BJ (cell line): ENCODE measurements at places on chromosomes 16 and 17. TPM values are rescaled to one million over a fixed set of nuclear protein-coding genes. Genes with fewer than 3 reads are reported as not detected.

The MYL11 gene
- 0.59 and 0.69 TPM in 2 replicates for polyA plus RNA-seq

The SLC2A4 gene
- 0.15 and 0.36 TPM in 2 replicates for polyA plus RNA-seq

The HBQ1 gene
- 0.18 TPM in 1 of 2 replicates, not detected in the other for polyA plus RNA-seq

The CCL4 gene
- polyA plus RNA-seq: not detected in 2 replicates

The NOG gene
- polyA plus RNA-seq: 0.26 and 0.49 TPM in 2 replicates

The NPTX1 gene
- polyA plus RNA-seq: 0.21 and 0.43 TPM in 2 replicates

The MT1F gene
- polyA plus RNA-seq: 7.8 and 11.3 TPM in 2 replicates

DNA sequence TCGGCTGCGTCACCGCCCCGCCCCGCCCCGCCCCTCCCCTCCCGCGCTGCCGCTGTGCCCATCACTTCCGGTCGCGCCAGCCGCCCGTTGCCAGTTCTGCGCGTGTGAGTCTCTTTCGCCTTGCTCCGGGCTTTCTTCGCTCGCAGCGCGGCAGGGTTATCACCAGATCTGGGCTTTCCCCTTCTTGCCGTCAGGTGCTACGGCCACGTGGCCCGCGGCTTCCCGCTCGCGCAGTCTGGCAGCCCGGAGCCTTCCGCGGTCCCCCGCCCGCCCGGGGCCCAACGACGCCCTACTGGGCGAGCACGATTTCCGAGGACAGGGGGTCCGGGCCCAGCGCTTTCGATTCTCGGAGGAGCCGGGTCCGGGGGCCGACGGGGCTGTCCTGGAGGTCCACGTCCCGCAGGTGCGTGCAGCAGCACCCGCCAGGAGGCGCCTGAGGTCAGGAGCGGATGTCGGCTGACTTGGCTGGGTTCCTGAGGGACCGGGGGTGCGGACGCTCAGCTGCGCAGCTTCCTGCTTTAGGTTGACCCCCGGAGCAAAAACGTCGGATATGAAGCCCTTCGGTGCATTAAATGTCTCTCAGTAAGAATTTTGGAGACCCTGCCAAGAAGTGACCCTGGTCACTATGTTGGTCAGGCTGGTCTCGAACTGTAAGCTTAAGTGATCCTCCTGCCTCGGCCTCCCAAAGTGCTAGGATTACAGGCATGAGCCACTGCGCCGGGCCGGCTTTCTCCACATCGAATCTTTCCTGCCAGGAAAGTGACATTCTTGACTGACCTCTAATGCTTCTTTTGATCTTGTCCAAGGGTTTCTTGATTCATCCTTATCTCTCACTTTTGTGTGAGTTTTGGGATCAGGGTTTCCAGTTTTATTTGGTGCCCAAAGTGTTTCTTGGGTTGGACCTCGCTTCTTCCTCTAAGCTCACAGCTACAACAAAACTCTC is at the start of gene METTL23:
METTL23 (plus strand) TSS at position 64 of the 943 bp plus-strand sequence. CDS start 2,872 bp downstream, outside the sequence.
- DNase-seq: no peak

GRCh38 chr17:12136646-12137045 is 116.0 kb downstream of the MAP2K4 start:
- DNase-seq: no peak

- no peak for DNase-seq
Observed at GRCh38 chr17:81487487-81488275, 24.9 kb downstream of the ACTG1 start.

- no peak for DNase-seq
Observed at GRCh38 chr17:50523208-50523607, 9.3 kb upstream of the EPN3 start.
